CD4-positive, alpha-beta T cell treated with Interferon gamma for 1 hour (primary cell): ENCODE measurements at places on chromosomes 3 and 15.

DNA sequence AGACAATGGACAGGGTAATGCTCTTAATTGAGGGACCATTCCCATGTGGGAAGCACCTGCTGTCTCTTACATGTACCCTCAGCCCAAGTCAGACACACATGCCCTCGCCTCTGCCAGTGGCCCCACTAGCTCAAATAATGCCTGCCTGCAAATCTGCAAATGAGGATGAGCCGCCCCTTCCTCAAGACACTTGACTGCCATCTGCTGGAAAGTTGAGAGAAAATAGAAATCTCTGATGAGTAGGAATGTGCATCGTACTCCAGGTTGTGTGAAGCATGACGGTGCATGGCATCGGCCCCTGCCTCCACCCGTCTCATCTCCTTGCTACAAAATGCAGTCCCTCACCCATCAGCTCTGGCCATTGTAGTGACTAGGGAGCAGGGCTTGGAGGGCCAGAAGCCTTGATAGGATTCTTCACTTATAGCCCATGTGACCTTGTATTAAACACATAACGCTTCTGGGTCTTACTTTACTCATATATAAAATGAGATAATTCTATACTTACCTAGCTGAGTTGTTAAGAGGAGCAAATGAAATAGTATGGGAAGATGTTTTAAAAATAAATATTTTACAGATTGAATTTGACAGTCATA is 6.3 kb upstream of the SCN5A start:
- no peak for DNase-seq

- no peak for DNase-seq
These were observed 23.5 kb upstream of the SQOR start for GRCh38 chr15:45611305-45611704.

GRCh38 chr15:39393575-39394335 is 187.1 kb upstream of the THBS1 start:
- DNase-seq: no peak

DNA sequence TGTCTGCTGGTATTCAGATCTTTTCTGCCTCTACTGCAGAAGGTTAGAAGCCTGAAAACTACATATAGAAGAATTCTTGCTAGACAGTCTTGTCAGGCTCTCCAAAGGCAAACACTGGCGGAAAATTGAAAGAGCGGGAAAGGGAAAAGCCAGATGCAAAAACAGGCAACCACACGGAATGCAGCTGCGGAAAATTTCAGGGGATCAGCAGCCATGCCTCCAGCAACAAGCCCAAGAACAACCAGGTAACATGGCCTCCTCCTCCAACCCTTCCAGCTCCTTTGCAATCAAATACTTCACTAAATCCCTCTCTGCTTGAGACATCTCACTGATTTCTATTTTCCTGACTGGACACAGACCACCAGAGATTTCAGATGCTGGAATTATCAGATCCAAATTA is 9.6 kb downstream of the UBP1 start:
- no peak for DNase-seq

- DNase-seq: no peak
These were observed 4.1 kb downstream of the DET1 start for GRCh38 chr15:88542342-88542733.

GRCh38 chr3:138036572-138036971 is 26.6 kb downstream of the CLDN18 start:
- no peak for DNase-seq
